ENCODE measurements at places on chromosomes 3 and 15.

GRCh38 chr3:3666664-3667063, 132.6 kb upstream of the LRRN1 start:
- no peak for DNase-seq

DNA sequence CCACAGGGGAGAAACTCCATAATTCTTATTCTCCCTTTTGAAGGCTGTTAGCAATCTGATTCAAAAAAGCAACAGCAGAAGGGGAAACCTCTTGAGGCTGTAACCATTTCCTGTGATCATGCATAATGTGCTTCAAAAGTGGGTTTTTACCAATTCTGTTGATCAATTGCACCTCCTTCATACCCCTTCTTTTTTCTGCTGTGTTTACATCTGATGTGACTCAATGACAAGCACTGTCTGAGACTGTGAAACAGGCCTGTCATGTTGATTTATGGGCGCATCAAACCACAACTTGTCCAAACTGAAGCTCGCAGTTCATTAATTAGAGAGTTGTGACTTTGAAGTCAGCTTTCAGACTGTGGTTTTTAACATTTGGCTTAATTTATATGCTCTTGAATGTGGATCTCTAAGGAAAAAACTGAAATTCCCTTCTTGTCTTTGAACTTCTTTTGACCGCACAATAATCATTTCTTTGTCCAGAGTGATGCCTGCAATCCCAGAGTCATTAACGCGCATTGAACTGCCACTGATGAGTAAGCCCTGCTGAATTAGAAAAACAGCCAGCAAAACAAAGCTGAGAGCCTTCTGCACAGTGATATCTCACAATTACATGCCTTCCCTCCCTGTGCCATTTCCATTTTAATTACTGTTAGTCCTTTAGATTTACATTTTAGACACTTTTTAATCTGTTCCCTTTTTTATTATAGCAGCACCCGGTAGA, 532.8 kb downstream of the FOXP1 start:
- no peak for DNase-seq

DNA sequence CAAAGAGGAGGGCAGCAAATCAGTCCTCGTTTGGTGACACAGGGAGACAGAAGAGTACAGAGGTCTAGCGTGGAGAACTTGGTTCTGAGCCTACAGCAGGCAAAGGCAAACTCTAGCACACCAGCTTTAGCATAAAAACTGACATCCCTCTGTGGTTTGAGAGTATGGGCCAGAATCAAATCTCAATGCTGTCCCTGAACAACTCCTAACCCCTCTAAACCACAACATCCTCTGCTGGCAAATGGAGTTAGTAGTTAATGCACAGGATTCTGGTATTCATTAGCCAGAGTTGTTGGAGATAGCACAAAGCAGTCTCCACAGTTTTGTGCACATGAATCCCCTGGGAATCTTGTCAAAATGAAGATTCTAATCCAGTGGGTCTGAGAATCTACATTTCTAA, 315.8 kb downstream of the NTRK3 start:
- DNase-seq: no peak

DNA sequence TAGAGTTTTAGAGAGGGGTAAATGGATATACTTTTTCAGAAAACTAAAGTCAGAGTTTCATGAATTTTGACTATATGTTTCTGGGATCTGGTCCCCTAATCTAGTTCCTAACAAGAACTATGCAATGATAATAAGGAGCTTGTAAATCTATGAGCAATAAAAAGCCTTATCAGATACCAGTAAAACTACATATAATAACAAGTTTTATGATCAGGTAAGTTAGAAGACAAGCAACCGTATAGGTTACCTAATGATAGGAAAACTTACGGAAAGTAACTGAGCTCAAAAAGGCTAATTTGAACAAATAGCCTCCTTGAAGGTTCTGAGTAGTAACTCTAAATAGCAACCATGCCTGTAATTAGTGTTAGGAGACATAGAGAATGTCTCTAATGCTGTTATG, 21.0 kb downstream of the MIX23 start:
- DNase-seq: no peak

Data from stimulated activated CD4-positive, alpha-beta T cell treated with anti-CD3 and anti-CD28 coated beads, Interleukin-1b, Interleukin-23, amount 100 ng/mL, for 4 hours (primary cell).